ENCODE measurements at places on chromosomes 1 and 21.
A peak's percentile ranks its signal among the peaks of the same experiment; 100 is the strongest.

DNA sequence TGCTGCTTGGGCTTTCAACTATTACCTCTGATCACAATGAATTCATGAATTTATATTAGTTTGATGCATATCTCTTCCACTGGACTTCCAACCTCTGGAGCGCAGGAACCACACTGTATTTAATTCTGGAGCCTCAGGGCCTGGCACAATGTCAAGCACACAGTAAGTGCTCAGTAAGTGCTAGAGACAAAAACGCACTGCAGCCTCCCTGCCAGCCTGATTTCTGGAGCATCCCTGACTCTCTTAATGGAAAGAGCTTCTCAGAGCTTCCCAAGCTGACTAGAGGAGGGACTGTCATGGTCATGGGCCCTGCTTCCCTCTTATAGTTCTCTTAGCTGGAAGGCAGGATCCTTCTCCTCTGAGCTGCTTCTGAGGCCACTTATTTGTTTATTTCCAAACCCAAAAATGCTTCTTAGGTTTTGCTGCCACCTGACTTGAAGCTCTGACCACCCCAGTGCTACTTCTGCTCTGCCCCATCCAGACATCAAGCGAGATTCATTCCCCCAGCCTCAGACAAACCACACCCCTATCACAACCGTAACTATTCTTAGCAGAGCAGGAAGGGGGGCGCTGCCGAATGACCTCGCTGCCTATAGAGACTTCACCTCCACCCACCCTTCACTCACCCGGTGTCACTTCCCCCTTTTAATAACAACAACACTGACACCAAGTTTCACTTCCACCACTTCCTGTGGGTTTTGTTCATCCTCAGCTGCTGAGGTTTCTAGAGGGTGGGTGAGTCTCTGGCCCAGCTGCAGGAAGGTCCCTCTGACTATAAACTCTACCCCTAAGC is 33.6 kb downstream of the NUAK2 start:
- H3K36me3 ChIP-seq, result no peaks in the 10 kb centered on the region
- no peak for DNase-seq
- H3K4me3 ChIP-seq, result no peak overlapping the region
- peak overlapping the region; percentile 1 for H3K27ac ChIP-seq
- H3K4me1 ChIP-seq, result no peaks in the 10 kb centered on the region
- no peaks in the 10 kb centered on the region for H3K27me3 ChIP-seq

DNA sequence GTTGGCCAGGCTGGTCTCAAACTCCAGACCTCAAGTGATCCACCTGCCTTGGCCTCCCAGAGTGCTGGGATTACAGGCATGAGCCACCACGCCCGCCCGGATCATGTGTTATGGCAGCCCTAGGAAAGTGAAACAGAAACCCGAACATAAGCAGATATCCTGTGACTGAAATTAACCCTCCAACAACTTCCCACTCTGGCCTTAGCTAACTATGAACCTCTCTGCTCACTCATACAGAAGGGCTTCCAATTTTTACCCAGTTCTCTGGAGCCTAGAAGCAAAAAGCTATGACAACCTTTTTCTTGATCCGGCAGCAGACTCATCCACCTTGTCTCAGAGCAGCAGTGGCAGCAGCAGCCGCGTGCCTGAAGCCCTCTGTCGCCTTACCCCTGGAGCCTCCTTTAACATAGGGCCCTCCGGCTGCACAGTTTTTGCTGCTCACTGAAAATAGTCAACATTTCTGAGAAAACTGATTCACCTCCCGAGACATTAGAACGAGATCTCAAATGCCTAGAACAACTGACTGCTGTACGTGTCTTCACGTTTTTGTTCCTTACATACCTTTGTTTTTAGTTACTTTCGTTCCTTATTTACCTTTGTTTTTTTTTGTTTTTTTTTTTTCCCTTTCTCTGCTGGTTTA is 9.3 kb downstream of the CBR1 start:
- H3K4me1 ChIP-seq, result peaks cover 33% of the 10 kb centered on the region
- no peak overlapping the region for H3K4me3 ChIP-seq
- no peak for DNase-seq
- H3K27me3 ChIP-seq, result no peaks in the 10 kb centered on the region

DNA sequence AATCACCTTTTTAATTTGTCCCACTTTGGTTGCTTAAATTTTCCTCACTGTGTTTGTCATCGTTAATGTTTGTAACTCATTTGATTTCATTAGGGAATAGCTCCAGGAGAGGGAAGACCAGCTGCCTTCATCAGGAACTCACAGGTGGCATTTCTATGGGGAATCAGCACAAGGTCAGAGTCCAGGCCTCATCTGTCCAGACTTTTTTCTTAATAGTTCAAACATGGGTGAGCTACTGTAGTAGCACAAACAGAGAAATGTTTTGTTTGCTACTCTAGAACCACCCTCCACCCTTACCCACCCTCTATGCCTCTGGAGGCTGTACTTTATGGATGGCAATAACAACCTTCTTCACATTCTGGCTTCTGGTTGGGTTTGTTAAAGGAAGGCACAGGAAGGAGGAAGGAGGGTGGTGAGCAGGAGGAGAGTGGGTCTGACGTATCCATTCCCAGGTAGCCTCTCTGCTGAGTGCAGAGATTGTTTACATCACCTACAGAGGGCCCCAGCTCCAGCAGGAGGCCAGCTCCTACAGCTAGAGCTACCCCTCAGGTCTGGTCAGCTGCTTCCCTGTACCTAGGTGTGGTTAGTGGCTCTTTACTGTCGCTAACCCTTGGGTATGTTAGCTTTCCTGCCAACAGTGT is 8.1 kb upstream of the TEDDM1 start:
- peaks cover 10% of the 10 kb centered on the region for H3K4me1 ChIP-seq
- no peak for DNase-seq
- H3K36me3 ChIP-seq, result no peaks in the 10 kb centered on the region
- H3K27me3 ChIP-seq, result no peaks in the 10 kb centered on the region
- H3K27ac ChIP-seq, result no peak overlapping the region
- H3K4me3 ChIP-seq, result no peak overlapping the region

- no peaks in the 10 kb centered on the region for H3K36me3 ChIP-seq
- no peak overlapping the region for H3K27ac ChIP-seq
- peaks cover 4% of the 10 kb centered on the region for H3K4me1 ChIP-seq
- peaks cover 2% of the 10 kb centered on the region for H3K27me3 ChIP-seq
Observed at GRCh38 chr1:20366056-20366462, 75.4 kb downstream of the VWA5B1 start.

DNA sequence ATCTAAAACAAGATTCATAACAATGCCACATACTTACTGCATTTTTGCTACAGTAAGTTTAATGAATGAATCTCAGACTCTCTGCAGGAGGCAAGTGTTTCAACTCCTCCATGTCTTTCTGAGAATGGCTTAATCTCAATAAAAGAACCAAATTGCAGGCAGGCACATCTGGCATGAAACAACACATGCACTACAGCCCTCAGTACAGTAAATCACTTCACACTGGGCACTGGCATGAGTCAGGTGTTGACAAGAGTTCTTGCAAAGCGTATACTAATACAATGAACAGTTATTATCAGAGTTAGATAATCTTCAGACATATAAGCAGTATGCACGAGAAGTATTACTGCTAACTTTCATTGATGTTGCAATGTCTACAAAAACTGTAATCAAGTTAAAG is 1386.8 kb downstream of the MRPL39 start:
- no peak overlapping the region for H3K4me3 ChIP-seq
- no peaks in the 10 kb centered on the region for H3K27me3 ChIP-seq
- DNase-seq, result no peak
- no peaks in the 10 kb centered on the region for H3K36me3 ChIP-seq
- no peaks in the 10 kb centered on the region for H3K4me1 ChIP-seq
- no peak overlapping the region for H3K27ac ChIP-seq

GRCh38 chr1:228883535-228883934 is 148.3 kb downstream of the RHOU start:
- no peak overlapping the region for H3K27ac ChIP-seq
- no peaks in the 10 kb centered on the region for H3K4me1 ChIP-seq
- no peaks in the 10 kb centered on the region for H3K27me3 ChIP-seq
- H3K4me3 ChIP-seq, result no peak overlapping the region

- H3K4me3 ChIP-seq, result no peak overlapping the region
- peaks cover 8% of the 10 kb centered on the region for H3K4me1 ChIP-seq
Observed at GRCh38 chr1:98049370-98050135, 128.7 kb upstream of the DPYD start.

DNA sequence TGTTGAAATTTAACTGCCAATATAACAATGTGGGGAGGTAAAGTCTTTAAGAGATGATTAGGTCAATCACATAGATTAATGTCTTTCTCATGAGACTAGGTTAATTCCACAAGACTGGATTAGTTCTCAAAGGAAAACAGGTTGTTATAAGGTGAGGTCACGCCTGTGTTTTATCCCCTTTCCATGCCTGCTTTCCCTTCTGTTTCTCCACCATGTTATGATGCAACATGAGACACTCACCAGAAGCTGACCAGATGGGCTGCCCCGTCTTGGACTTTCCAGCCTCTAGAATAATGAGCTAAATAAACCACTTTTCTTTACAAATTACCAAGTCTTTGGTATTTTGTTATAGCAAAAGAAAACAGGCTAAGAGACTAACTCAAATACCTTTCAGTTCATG is 70.8 kb downstream of the DDAH1 start:
- no peak overlapping the region for H3K27ac ChIP-seq
- H3K36me3 ChIP-seq, result no peaks in the 10 kb centered on the region
- H3K27me3 ChIP-seq, result no peaks in the 10 kb centered on the region

DNA sequence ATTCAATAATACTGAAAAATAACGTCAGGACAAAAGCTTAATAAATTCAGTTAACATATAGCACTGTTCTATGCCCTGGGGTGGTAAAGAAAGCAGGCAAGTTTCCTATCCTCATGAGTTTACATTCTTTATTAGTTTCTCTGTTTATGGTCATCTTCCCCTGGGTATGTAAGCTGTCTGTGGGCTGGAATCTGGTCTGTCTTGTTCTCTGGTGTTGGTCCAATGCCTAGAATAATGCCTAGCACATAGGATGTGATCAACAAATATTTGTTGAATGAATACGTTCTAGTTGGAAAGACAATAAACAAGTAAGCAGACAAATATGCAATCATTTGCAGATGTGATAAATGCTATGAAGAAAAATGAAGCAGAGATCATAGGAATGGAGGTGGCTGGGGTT is 7.2 kb upstream of the IGSF3 start:
- no peaks in the 10 kb centered on the region for H3K4me1 ChIP-seq
- H3K36me3 ChIP-seq, result no peaks in the 10 kb centered on the region
- DNase-seq, result no peak
- no peak overlapping the region for H3K4me3 ChIP-seq
- H3K27ac ChIP-seq, result no peak overlapping the region

DNA sequence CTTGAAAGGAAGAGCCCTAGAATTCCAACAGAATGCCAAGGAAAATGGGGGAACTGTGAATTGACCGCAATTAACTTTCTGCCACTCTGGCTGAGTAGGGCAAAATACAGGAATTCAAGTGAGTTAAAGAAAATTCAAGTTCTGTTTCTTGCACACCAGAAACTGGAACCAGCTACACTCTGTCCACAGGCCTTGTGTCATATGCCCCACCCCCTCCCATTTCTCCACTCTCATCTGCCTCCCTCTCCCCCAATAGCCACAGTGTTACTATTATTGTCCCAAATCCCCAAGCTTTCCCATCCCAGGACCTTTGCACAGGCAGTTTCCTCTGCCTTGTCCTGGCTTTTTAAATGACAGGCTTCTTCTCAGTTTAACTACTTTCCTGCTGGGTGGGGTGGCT is 4.3 kb upstream of the STK40 start:
- H3K36me3 ChIP-seq, result peaks cover 20% of the 10 kb centered on the region
- H3K4me3 ChIP-seq, result no peak overlapping the region
- DNase-seq, result no peak
- no peaks in the 10 kb centered on the region for H3K4me1 ChIP-seq
- no peaks in the 10 kb centered on the region for H3K27me3 ChIP-seq
- peak overlapping the region; percentile 4 for H3K27ac ChIP-seq

GRCh38 chr1:43660355-43660754 is 10.4 kb downstream of the KDM4A start:
- no peaks in the 10 kb centered on the region for H3K4me1 ChIP-seq
- no peaks in the 10 kb centered on the region for H3K27me3 ChIP-seq
- H3K36me3 ChIP-seq, result peaks cover 73% of the 10 kb centered on the region
- DNase-seq, result no peak
- H3K4me3 ChIP-seq, result no peak overlapping the region

- peaks cover 8% of the 10 kb centered on the region for H3K4me1 ChIP-seq
- no peaks in the 10 kb centered on the region for H3K27me3 ChIP-seq
- no peak overlapping the region for H3K27ac ChIP-seq
- no peak for DNase-seq
Observed at GRCh38 chr1:225754940-225755641, 22.5 kb upstream of the SRP9 start.

GRCh38 chr1:51878308-51878615 is 265 bp downstream of the NRDC start:
- H3K27me3 ChIP-seq, result no peaks in the 10 kb centered on the region
- H3K27ac ChIP-seq, result peak overlapping the region; percentile 91
- peaks cover 1% of the 10 kb centered on the region for H3K36me3 ChIP-seq
- no peak for DNase-seq

- H3K4me3 ChIP-seq, result no peak overlapping the region
- no peaks in the 10 kb centered on the region for H3K4me1 ChIP-seq
- H3K36me3 ChIP-seq, result no peaks in the 10 kb centered on the region
Observed at GRCh38 chr1:53332833-53333232, 5.0 kb upstream of the LRP8 start.

DNA sequence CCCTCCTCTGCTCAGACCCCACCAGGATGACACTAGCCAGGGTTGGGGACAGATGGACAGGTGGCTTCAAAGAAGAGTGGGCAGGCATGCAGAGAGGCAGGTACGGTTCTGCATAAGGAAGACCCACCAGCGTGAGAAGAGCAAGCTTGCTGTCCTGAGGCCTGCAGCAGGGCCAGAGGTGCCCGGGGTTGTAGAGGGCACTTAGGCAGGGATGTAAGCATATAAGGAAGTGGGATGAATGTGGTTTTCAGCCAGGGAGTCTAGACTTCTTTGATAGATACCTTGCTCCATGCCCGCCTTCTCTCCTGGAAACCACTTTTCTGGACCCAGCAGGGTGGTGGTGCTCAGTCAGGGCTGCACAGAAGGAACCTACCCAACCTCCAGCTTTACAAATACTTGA is 1.4 kb downstream of the TTC39A start:
- H3K4me1 ChIP-seq, result peaks cover 20% of the 10 kb centered on the region
- H3K27ac ChIP-seq, result no peak overlapping the region
- no peaks in the 10 kb centered on the region for H3K27me3 ChIP-seq
- no peak overlapping the region for H3K4me3 ChIP-seq
- no peaks in the 10 kb centered on the region for H3K36me3 ChIP-seq
- no peak for DNase-seq

GRCh38 chr1:8026976-8027747 is 1.1 kb upstream of the ERRFI1 start:
- peak overlapping the region; percentile 88 for H3K4me3 ChIP-seq
- peak overlapping the region; percentile 100 for H3K27ac ChIP-seq
- H3K36me3 ChIP-seq, result peaks cover 8% of the 10 kb centered on the region
- H3K4me1 ChIP-seq, result peaks cover 10% of the 10 kb centered on the region
- no peaks in the 10 kb centered on the region for H3K27me3 ChIP-seq
- peak; percentile 66 for DNase-seq

Data from liver (tissue), 10 donors.